ENCODE measurements at places on chromosomes 12 and 14. TPM values are rescaled to one million over a fixed set of nuclear protein-coding genes. Genes with fewer than 3 reads are reported as not detected.
A peak's percentile ranks its signal among the peaks of the same experiment; 100 is the strongest.

GRCh38 chr12:121812320-121812871 is 8.6 kb downstream of the SETD1B start:
- no peak for DNase-seq

- DNase-seq: no peak
These were observed 48.7 kb downstream of the PSMA6 start for GRCh38 chr14:35340616-35341453.

DNA sequence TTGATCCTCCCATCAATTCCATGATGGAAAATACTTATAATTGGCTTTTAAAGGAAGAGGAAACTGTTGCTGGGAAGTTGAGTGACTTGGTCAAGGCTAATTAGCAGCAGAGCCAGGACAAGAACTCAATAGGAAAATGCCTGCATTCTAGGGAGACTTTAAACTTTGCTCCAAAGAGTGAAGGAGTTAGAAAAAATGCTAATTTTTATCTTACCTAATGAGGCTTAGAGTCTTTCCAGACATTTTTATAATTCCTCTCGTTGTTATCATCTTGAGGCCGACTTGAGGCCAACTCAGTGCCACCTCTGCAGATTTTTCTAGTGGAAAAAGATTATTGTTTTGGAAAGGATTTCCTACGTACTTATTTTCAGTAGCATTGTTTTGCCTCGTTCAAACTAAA is 344.6 kb downstream of the ETNK1 start:
- no peak for DNase-seq

GRCh38 chr14:61219673-61220072 is 61.5 kb downstream of the TMEM30B start:
- DNase-seq: no peak

- no peak for DNase-seq
These were observed 32.8 kb upstream of the RERG start for GRCh38 chr12:15253990-15254389.

DNA sequence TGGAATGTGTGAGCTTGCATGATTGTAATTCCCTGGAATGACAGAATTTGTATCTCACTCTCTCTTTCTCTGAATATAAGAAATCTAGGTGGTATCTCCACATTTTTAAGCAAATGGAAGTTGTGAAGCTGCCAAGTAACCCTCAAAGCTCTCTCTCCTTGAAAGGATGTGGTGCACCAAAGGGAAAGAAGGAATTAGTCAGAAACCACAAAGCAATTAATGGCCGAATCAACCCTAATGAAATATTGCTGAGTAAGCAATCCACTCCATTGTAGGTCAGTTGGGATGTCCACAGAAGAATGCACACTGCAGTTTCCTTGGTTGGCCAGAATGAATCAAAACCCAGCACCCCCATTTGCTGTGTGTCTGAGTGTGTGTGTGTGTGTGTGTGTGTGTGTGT is 153.5 kb downstream of the KCNA5 start:
- DNase-seq: peak; percentile 90

FOXA1 gene
- 0.40 TPM for total RNA-seq

DNA sequence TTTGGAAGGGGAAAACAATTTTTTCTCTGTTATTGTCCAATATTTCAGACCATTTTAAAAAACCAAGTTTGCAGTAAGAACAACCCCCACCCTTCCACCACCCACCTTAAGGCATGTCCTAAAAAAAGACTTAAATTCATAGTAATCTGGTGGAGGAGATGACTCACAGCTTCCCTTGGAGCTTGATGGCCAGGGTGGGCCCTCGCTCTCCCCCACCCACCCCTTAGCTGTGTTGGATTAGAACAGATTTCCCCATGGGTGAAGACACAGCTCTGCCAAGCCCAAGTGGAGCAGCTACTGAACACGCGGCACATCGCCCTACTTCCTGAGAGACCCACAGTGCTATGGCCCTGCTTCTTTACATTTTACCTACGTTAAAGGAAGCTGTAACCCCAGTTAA is 140.3 kb downstream of the GCH1 start:
- DNase-seq: no peak

- peak; percentile 29 for DNase-seq
These were observed 246.0 kb upstream of the DAAM1 start for GRCh38 chr14:58942516-58942915.

TAS2R7 gene
- not detected for total RNA-seq

All from renal cortical epithelial cell (primary cell).